ENCODE measurements at places on chromosomes 6 and 20.
A peak's percentile ranks its signal among the peaks of the same experiment; 100 is the strongest.

DNA sequence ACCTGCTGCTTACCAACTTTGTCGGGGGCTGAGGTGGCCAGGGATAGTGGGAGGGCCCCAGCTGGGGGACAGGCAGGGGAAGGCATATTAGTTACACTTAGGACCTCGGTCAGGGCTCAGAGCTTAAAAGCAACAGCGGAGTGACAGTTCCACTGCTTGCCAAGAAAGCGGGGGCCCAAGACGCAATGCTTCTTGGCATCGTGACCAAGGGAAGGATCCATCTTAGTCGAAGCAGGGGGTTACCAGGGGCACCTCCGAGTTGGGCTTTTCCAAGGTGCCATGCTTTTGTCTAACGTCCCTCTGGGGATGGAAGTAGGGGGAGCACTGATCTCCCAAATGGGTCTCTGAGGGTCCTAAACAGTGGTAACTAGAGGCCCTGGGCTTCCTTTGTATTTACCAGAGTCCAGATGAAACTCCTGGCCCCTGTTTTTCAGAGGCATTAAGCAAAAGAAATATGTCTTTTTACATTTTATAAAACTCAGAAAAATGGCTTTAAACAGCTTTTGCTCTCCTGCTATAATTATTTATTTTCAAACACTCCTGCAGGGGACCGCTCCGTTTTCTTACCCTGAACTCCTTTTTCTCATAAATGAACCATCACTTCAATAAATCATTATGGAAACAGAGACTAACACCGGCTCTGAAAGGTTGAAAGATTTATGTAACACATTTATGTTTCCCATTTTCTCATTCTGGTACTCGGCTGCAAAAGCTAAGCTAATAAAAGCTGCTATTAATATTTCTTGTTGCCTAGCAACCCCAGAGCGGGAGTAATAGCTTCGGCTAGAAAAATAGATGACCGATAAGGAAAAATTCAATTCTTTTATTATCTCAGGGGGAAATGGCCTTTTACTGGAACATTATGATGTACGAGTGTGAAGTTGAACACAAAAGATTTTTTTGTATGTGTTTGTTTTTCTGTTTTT is 100.4 kb downstream of the TOX2 start:
- no peak for DNase-seq

GRCh38 chr6:151005164-151005563 is 139.7 kb downstream of the MTHFD1L start:
- no peak for DNase-seq

GRCh38 chr6:22888163-22888752 is 318.9 kb downstream of the HDGFL1 start:
- peak; percentile 47 for DNase-seq

GRCh38 chr20:10777710-10778109 is 103.9 kb upstream of the JAG1 start:
- DNase-seq: no peak

- no peak for DNase-seq
These were observed at the start of gene AKAP12 for GRCh38 chr6:151239603-151240035. TSS of gene AKAP12 (plus strand) at chr6:151239967. CDS start at chr6:151240563, 596 bp downstream.

GRCh38 chr6:169019727-169020491 is 233.7 kb downstream of the THBS2 start:
- DNase-seq: peak; percentile 19

DNA sequence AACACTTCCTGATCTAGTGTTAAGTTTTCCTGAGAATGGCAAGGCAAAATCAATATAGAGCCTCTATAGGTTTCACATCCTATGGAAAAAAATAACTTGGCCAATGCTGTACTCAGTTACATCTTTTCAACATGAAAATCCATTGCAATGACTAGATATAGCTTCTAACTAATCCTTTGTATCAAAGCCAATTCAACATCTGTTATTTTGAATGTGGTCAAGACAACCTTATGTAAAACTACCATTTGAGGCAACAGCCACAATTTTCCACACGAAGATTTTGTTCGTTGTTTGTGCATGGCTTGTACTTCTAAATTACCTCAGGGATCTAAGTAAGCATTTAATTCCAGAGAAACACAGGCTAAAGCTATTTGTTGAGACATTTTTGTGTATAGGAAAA is 637.8 kb upstream of the EYS start:
- DNase-seq: no peak
